Endothelial cell (in vitro differentiated cells): ENCODE measurements at places on chromosomes 4 and X.

DNA sequence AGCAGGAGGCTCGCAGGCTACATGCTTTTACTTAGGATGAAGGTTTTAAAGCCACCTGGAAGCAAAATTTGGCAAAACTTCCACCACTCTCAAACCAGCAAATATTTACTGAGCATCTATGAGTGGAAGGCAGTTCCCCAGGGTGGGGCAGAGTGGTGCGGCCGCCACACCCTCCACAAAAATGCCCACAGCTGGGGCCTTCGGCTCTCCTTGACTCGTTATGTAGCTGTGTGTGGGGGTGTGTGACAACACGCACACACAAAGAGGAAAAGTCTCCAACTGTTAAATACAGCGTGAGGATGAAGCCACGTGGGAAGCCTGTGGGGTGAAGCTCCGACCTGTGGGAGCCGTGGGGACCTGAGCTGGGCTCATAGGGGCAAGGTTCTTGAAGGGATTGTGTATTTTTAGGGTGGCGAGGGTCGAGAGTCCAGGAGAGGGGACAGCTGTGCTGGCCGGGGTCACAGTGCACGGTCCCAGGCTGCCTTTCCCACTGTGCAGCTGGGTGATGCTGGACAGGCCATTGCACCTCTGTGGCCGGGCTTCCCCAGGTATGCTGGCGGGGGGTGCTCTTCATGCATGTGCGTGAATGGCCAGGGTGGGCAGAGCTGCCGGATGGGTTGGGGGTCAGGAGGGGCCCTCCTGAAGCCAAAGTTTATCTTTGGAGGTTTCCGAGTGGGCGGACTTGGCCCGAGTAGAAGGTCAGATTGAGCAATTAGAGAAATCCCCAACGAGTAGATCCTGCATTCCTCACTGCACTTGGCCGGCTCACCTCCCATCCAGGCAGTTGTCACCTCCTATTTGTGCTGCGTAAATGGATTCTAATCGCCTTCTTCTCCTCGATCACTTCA is 25.4 kb downstream of the SORCS2 start:
- DNase-seq = no peak

DNA sequence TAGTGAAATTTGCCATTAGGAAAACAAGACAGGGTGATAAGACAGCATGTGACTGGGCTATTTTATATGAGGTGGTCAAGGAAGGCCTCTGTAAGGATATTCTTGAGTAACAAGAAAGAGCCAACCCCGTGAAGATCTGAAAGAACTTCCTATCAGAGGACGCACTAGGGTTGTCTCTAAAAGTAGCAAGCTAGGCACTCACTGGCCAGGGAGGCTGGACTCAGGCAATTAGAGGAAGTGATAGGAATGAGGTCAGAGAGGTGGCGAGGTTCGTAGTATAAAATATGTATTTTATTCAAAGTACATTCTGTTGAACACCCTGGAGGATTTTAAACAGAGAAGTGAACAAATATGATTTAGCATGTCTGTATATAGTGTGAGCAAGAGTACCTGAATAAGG is 4.6 kb downstream of the BMPR1B start:
- no peak for DNase-seq

- DNase-seq = no peak
Observed at GRCh38 chrX:29872831-29873230, 342.5 kb upstream of the MAGEB2 start.

GRCh38 chr4:163353054-163353453 is 9.4 kb downstream of the NPY5R start:
- no peak for DNase-seq

GRCh38 chrX:139192386-139192961 is 338.1 kb upstream of the F9 start:
- DNase-seq = no peak

- no peak for DNase-seq
Observed at GRCh38 chr4:186536285-186536684, 19.1 kb downstream of the MTNR1A start.

GRCh38 chr4:152424977-152425376 is 110.9 kb downstream of the FBXW7 start:
- no peak for DNase-seq

- DNase-seq = no peak
Observed at GRCh38 chrX:57083143-57083542, 38.2 kb downstream of the SPIN2B start.

DNA sequence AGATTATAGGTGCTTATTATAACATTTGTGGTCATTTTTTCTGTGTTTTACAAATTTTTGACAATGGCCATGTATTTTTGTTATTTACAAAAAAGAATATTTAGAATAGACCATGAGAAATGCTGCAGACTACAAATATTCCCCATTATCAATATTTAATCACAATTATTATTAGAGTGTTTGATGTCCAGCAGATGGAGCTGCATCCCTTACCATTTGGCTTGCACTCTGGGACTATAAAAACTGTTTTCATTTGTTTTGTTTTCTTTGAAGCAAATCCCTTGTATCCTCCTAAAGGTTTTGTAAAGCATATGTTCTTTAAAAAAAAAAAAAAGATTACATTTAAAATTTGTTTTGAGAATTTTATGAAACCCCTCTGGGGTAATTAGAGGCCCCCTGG is 85.6 kb upstream of the CXorf66 start:
- DNase-seq = no peak

DNA sequence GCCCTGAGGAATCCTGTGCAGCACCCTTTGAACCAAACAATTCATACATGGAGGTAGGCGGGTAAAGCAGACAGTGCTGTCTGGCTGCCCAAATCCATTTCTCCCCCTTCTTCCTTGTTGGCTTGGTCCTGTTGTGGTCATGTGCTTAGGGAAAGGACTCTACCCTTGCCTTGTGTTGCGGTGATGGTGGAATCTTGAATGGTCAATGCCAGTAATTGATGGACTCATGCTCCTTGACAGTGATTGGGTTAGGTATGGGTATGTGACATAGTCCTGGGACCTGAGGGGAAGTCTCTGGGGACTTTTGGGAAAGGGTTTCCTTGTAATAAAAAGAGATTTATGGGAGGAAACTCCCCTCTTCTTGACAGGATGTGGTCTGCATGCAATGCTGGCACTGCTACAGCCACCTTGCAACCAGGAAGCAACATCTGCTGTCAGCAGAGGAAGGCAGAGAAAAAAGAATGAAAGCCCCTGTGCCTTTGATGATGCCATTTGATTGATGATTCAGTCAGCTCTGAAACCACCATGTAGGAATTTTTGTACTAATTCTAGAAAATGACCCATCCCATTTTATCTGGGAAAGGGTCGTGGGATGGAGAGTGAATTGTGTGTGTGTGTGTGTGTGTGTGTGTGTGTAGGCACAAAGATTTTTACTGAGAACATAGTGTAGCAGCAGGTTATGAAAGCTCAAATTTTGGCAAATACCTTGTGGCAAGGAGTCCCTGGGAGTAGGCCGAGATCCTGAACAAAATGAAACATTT is 30.0 kb upstream of the HUWE1 start:
- DNase-seq = no peak

DNA sequence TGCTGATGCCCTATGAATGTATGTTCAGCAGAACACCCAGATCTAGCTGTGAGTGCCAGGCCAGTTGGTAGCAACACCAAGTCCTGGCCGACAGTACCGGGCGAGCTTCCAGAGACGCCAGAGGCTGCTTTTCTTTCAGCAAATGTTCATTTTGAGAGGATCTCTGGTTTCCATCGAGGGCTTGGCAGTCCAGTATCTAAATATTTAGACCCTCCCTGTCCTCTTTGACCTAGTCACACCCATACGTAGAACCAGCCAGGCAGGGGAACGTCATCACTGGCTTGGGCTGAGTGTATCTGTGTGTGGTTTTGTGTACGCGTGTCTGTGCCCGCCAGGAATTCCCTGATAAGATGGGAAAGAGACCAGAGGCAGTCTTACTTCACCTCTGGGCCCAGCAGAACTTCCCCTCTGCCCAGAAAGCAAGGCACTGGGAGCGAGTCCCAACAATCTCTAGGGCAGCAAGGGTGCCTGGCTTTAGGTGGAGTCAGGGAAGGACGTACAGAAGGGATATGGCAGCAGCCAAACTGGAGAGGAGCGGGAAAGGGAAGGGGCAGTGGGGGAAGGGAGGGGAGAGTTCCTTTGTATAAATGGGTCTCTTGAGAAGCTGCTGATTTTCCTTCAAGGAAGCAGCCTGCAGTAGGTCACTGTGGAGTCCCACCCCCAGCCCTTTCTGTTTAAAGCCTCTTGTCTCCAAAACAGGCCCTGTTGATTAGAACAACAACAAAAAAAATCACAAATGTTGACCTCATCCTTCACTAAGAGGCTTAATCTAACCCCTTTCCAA is 15.0 kb upstream of the ELF4 start:
- no peak for DNase-seq

GRCh38 chr4:98341309-98341708 is 80.1 kb downstream of the RAP1GDS1 start:
- no peak for DNase-seq

DNA sequence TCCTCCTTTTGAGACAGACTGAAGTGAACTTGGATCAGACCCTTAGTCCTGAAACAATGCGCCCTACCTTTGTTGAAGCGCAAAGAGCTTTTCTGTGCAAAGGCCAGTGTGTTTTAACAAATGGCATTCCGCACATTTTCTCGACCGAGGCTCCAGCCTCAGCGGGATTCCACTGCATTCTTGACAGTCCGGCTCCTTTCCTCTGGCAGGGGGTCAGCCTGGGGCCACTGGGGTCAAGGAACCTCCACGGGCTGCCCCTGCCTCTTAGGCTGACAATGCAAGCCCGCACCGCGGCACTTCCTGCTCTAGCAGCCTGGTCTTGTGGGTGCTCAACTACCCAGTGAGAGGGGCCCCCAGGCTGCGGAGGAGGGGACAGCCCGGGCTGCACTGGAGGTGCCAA is 47.2 kb upstream of the TFDP3 start:
- DNase-seq = peak; percentile 37

DNA sequence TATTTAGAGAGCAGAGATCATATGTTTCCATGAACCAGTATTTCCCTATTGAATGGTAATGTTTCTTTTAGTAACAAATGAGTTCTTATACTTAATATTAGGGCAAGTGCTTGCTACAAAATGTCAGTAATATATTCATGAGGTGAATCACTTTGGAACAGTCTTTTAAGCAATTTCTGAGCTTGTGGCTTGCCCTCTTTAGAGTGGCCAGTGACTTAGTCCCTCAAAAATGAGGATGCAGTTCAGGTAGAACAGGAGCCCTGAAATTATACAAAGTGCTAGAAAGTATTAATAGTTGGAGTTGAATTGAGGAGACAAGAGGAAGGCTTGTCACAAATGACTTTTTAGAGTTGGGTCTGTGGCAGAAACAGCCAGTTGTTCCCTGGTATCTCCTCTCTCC is 53.4 kb upstream of the PITX2 start:
- DNase-seq = no peak

- DNase-seq = no peak
Observed at GRCh38 chr4:23022032-23022431, 329.3 kb downstream of the GBA3 start.

DNA sequence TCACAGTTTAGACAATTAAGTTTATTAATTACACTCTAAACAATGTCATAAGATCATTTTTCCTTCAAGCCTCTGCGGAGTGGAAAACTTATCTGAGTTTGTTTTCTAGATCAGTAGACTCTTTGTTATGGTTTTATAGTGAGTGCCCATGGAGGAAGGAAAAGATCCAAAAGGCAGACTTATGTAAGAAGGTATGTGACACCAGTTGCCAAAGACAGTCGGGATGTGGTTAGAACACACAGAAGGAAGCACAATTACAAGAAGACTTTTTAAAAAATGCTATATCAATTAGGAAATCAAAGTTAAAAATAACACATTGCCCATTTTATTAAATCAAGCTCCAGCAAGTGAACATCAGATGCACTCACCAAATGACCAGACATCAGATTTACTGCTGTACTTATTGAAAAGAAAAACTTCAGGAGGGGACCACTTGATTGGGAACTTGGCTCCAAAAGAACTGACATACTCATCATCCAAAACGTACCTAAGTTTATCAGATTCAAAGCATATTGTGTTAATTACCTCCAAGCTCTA is 57.1 kb downstream of the NIPAL1 start:
- no peak for DNase-seq

DNA sequence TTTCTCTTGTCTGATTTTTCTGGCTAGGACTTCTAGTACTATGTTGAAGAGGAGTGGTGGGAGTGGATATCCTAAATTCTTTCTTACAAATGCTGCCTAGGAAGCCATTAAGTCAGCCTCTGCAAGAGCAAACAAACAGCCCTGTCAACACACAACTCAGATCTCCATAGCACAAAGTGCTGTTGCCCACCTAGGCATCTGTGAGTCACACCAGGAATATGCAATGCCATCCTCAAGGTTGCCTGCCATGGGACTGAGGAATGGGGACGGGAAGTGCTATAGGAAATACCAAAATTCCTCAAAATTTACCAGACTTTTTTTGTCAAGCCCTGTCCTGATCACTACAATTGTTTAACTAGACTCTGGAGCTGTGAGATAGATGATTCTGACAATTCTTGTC is 466.9 kb downstream of the FSTL5 start:
- peak; percentile 9 for DNase-seq

GRCh38 chr4:37524267-37524666 is 161.9 kb downstream of the RELL1 start:
- no peak for DNase-seq

DNA sequence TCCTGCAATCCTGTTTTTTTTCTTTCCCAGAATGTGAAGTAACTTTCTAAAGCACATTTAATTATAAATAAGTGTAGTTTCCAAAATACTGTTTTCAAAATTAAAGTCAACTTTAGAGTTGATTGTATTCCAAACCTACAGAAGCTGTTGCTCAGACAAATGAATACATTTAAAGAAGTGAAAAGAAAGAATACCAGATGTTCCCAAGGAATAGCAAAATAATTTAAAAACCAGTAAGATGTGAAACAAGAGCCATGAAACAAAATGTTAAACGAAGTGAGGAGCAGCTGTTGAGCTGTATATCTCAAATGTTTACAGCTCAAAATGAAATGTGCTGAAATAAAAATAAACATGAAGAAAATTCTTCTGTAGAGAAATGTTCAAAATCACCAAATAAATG is 627.4 kb upstream of the NDST4 start:
- DNase-seq = no peak

GRCh38 chr4:152065545-152065944 is 304.7 kb upstream of the GATB start:
- no peak for DNase-seq

DNA sequence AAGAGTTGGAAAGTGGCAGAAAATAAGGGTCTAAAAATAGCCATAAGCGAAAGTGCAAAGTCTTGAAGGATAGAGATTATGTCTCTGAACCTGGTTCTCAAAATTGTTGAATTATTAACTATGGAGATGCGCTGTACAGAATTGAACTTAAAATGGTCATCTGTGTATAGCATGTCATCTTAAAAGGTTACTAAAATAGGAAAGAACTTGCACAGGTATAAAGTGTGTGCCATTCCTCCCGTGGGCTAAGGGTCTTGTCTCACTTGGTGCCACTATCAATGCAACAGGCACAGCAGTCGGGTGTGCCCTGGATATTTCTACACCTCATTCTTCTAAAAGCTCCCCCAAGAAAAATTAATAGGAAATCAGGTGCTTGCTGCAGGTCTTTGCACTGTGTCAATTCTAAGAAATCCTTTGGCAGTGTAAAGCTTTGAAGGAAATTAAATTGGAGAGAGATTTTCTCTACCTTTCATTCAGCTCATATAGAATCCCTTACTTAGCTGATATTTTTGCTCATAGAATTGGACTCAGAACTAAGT is 2.4 kb downstream of the SORBS2 start:
- no peak for DNase-seq
